COLO829 (cell line): ENCODE measurements at places on chromosomes 2 and 18.
A peak's percentile ranks its signal among the peaks of the same experiment; 100 is the strongest.

DNA sequence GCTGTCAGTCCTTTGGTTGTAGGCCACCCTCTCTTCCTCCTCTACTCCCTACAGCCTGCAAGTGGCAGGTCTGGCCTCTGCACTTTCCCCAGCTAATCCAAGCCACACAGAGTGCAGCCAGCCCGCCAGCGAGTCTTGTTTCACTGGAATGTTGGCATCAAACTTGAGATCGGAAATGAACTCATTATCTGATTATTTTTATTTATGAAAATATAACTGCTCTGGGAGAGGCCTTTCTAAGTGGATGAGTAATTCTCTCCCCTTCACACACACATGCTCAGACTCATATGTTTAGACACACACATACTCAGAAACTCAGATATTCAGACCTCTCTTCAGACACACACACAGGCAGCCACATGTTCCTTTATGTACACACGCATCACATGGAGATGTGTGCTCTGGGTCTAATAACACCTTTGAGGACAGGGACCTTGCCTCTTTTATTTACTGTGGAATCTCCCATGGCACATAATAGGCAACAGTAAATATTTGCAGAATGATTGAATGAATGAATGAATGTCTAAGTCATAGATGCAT is 151.3 kb downstream of the ZFP36L2 start:
- peak; percentile 64 for DNase-seq

- peak; percentile 34 for DNase-seq
Observed at GRCh38 chr2:204544961-204545860, at the start of gene PARD3B. Gene PARD3B, plus strand, starts transcription at chr2:204545475. Its CDS starts 525 bp downstream, at chr2:204546000.

- DNase-seq = no peak
Observed at GRCh38 chr2:235478609-235479008, 15.2 kb upstream of the AGAP1 start.

DNA sequence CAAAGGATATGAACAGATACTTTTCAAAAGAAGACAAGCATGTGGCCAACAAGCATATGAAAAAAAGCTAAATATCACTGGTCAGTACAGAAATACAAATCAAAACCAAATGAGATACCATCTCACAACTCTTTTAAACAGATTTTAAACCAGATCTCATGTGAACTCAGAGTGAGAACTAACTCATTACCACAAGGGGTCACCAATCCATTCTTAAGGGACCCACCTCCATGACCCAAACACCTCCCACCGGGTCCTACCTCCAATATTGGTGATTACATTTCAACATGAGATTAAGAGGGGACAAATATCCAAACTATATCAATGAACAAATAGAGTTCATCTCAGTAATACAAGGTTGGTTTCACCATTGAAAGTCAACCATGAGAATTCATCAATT is 319.8 kb upstream of the GULP1 start:
- no peak for DNase-seq

DNA sequence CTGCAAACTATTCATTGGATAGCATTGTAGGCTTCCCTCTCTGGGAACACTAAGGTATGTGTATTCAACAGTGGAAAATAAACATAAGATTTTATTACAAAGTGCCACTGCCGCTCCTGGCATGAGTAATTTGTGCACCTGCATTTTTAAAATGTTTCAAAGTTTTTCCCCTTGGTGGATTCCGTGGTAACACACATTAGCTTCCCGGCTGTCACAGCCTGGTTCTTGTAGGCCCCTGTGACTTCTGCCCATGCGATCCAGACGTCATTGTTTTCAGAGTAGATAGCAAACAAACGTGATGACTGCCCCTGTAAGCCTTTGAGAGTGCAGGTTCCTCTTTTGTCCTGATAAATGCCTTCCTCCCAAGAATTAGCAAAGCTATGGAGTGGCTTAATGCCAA is 421.0 kb downstream of the ZNF521 start:
- DNase-seq = no peak

- DNase-seq = no peak
Observed at GRCh38 chr2:2321200-2321540, 9.9 kb downstream of the MYT1L start.

GRCh38 chr2:144459937-144460336 is 60.0 kb downstream of the ZEB2 start:
- DNase-seq = no peak

- DNase-seq = peak; percentile 42
Observed at GRCh38 chr18:11859903-11860407, 8.7 kb downstream of the CHMP1B start.

DNA sequence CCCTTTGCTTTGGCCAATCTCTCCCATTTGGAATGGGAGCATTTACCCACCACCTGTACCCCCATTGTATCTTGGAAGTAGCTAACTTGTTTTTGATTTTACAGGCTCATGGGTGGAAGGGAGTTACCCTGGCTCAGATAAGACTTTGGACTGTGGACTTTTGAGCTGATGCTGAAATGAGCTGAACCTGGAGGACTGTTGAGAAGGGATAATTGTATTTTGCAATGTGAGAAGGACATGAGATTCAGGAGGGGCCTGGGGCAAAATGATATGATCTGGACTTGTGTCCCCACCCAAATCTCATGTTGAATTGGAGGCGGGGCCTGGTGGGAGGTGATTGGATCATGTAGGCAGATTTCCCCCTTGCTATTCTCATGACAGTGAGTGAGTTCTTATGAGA is 58.6 kb upstream of the ZFP36L2 start:
- no peak for DNase-seq

- DNase-seq = no peak
Observed at GRCh38 chr2:223856584-223856983, 19.2 kb upstream of the AP1S3 start.

DNA sequence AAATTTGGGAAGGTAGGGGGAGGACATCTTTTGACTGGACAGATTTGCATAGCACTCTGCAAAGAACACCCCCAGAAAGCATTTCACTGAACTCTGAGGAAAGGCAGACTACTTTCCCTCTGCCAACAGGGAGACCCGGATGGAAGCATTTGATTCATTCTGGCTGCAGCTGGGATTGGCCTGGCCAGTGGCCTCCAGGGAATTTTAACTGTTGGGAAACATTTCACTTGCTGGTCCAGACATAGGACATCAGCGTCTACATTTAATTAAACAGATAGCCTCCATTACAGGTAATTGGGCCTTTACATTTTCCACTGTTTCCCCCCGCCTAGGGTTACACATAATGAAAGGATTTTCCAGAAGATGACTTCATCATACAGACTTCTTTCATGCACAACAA is 92.8 kb downstream of the MARCHF4 start:
- DNase-seq = no peak

GRCh38 chr2:11406267-11406957 is 59.5 kb downstream of the E2F6 start:
- DNase-seq = no peak

GRCh38 chr2:160505256-160505655 is 11.6 kb upstream of the RBMS1 start:
- no peak for DNase-seq

GRCh38 chr18:24160086-24160485 is 21.2 kb downstream of the CABYR start:
- DNase-seq = no peak

GRCh38 chr2:9631878-9632700 is 1.3 kb upstream of the YWHAQ start:
- DNase-seq = peak; percentile 70

DNA sequence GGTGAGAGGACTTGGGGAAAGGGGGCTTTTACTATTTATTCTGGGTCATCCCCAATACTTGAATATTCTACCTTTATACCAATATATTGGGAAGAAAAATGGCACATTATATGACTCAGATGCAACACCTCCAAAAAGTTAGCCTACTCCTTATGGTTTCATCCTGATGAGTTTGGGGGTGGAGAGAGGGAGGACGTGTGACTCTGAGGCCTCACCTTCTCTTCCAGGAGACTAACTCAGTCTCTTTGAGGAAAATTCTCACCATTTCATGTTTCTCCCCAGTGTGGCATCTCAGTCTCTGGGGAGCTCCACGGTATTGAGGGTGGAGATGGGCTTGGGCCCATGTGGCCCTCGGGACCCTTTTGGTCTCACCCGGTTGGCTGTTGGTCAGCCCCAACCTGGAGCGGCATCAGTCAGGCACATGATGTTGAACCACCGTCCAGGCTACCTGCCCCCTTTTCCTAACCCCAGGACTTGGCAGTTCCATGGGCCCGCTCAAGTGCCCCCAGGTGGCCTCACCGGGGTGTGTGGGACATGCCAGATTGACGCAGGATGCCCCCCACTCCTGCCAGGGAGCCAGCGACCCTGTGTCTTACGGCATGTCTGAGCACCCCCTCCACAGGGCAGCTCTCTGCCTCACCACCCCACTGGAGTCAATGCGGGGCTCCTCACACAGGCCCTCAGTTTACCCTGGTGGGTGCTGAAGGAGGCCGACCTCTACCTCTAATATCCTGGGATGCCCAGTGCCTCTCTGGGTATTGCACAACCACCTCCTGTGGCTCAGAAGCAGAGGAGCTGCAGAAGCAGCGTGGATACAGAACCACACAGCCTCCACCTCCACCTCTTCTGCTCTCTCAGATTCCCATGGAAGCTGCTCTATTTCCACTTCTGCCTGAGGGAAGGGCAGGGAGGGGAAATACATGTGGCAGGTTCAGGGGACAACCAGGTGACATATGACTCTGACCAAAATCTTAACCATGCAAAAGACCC is 297.4 kb downstream of the EIPR1 start:
- DNase-seq = no peak

GRCh38 chr2:152054593-152054992 is 44.3 kb downstream of the CACNB4 start:
- peak; percentile 23 for DNase-seq

- no peak for DNase-seq
Observed at GRCh38 chr2:216632952-216633615, at the start of gene IGFBP2. Gene IGFBP2, plus strand, starts transcription at chr2:216633420. Its CDS starts 104 bp downstream, at chr2:216633524.

GRCh38 chr2:43074592-43075053 is 151.8 kb downstream of the ZFP36L2 start:
- DNase-seq = no peak

DNA sequence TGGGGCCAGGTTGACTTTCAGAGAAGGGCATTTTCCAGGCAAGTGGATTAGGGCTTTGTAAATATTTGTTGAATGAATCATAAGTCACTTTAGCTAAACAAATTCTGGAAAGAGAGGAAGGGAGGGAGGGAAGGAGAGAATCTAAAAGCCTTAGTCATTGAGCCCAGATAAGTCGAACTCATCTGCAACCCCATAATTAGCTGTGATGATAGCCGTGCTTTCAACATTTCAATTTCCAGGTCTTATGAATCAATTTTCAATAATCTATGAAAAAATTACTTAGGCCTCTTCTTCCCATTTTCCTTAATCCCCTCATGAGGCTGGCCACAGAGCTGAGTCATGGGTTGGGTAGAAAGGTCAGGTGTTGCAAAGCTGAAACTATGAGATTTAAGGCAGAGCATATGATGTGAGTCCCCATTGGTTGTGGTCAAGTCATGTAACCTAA is 111.9 kb upstream of the MAPRE2 start:
- peak; percentile 24 for DNase-seq

GRCh38 chr18:47689371-47689770 is 241.1 kb downstream of the SMAD2 start:
- DNase-seq = no peak

DNA sequence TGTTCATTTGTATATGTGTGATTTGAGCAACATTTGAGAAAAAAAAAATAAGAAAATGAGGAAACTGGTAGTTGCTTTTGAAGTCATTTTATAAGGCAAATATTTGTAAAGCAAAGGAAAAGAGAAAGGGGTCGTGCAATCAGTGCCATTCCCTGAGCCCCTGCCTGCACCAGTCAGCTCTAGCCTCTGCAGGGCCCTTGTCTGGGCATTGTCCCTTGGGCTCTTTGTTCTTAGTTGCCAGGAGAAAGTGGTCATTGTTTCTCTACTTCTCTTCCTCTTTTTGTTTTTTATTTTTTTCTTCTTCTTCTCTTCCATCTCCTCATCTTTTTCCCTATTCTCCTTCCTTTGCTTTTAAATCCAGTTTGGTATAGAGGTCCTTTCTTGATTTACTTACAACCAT is 175.3 kb upstream of the CREB1 start:
- DNase-seq = no peak

DNA sequence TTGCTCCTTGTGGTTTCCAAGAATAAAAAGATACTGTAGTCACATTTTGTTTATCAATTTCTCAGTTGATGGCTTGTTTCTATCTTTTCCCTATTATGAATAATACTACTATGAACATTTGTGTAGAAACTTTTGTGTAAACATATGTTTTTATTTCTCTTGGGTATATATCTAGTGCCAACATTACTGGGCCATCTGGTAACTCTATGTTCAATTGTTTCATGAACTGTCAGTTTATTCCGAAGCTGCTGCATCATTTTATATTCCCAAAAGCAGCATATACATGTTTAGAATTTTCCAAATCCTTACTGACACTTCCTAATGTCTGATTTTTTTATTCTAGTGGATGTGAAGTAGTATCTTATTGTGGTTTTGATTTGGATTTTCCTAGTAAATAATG is 737.6 kb upstream of the TMEFF2 start:
- no peak for DNase-seq

GRCh38 chr2:39991298-39991697 is 212.2 kb upstream of the THUMPD2 start:
- DNase-seq = no peak

DNA sequence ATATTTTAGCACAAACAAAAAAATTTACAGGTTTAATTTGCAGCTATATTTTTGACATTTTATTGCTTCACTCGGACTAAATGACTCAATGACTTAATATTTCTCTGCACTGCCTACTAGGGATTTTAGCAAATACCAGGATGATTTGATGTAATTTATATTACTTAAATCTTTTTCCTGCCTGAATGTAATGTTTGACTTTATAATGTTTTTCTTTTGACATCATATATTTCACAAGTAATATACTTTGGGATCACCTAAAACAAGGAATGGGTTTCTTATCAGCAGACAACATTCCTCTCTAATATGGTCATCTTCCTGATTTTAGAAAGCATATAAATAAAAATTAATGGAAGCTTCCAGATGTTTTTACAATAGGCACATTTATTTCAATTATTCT is 253.2 kb upstream of the EPC2 start:
- DNase-seq = no peak

GRCh38 chr18:2881088-2881839 is 34.5 kb downstream of the EMILIN2 start:
- DNase-seq = no peak

GRCh38 chr18:76593843-76594242 is 98.8 kb upstream of the ZNF516 start:
- DNase-seq = no peak

- DNase-seq = peak; percentile 40
Observed at GRCh38 chr2:118062048-118062447, 26.2 kb upstream of the INSIG2 start.

- DNase-seq = no peak
Observed at GRCh38 chr2:234526711-234527110, 29.8 kb upstream of the ARL4C start.

DNA sequence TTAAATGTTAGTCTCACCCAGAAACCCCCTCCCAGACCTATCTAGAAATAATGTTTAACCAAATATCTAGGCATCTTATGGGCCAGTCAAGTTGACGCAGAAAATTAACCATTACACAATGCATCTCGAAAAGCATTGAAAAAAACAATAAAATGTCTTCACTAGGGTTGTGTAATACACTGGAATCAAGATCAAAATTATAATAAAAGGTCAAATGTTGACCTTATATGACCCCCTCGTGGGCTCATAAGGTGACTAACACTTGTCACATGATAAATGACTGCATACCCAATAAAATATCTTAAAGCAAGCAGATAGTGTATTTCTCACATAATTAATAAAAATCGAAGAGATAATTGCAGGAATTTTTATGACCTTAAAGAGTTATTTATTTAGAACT is 447.9 kb upstream of the DSEL start:
- DNase-seq = no peak
